ENCODE measurements at places on chromosomes 2 and 18.

DNA sequence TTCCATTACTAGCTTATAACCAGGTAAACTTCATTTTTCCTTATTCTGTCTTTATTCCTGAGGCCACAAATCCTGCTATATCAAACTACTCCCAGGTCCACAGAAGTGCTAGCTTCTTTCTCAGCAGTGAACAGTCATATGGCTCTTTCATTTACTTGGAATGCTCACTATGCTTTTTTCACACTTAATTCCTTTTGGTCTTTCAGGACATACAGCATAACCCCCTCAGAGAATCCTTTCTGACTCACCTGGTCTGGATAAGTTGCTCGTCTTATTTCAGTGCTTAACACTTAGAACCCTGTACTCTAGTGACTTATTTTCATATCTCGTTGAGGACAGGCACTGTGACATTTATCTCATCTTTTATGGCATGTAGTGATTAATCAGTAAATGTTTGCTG is 325.0 kb upstream of the UBE2E3 start:
- DNase-seq, result no peak

DNA sequence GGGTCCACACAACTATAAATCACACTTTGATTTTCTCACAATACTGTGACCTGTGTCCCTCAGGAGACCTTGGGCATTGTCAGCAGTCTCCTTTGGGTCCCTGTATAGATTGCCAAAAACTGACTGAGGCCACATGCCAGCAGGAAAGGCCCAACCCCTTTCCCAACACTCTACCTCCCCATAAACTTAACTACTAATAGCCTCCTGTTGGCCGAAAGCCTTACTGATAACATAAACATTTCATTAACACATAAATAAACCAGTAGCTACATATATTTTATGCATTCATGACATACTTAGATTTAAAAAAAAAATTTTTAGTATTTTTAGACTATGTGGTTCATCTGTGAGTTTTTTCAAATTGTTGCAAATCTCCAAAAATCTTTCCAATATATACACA is 153.5 kb downstream of the ARL4C start:
- no peak for DNase-seq

DNA sequence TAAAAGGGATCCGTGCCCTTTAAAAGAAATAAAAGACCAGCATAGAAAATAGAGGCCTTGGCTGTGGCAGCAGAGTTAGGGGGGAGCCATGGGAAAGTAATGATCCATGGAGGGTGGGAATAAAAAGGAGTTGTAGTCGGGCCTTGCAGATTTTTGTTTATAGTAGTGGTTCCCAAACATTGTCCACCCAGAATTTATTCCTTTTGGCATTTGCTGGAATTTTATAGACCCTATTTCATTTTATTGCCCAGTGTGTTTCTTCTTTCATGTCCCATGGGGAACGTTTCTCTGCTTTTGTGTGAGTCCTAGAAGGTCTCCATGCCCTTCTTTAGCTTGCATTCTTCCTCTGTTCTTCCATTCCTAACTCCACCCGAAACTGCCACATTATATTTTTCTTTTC is 222.2 kb downstream of the LTBP1 start:
- no peak for DNase-seq

DNA sequence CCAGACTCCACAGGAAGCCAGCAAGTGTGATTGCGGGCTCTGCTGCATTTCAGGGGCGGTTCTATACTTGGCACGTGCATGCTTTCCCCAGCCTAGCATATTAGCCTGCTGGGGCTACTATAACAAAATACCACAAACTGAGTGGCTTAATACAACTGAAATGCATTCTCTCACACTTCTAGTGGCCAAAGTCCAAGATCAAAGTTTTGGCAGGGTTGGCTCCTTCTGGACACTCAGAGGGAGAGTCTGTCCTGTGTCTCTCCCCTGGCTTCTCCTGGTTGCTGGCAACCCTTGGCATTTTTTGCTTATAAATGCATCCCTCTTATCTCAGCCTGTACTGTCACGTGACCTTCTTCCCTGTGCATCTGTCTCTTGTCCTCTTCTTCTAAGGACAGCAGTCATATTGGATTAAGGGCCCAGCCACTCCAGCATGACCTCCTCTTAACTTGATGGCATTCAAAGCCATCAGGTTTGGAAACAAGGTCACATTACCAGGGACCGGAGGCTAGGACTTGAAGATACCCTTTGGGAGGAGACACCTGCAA is 138.7 kb downstream of the RNF152 start:
- no peak for DNase-seq

GRCh38 chr2:56757884-56758545 is 574.2 kb downstream of the CCDC85A start:
- no peak for DNase-seq

GRCh38 chr2:118292991-118293390 is 204.7 kb downstream of the INSIG2 start:
- DNase-seq, result no peak

All from SW 1271 (cell line).